Endothelial cell (in vitro differentiated cells): ENCODE measurements at places on chromosomes 7 and 10. TPM values are rescaled to one million over a fixed set of nuclear protein-coding genes. Genes with fewer than 3 reads are reported as not detected.

OR2A12 gene
- not detected for total RNA-seq

PTER gene
- total RNA-seq, result 2.3 TPM

PKD2L1 gene
- 0.44 TPM for total RNA-seq

GPR26 gene
- total RNA-seq, result 0.05 TPM

GPRIN2 gene
- 0.31 TPM for total RNA-seq

PNLIPRP1 gene
- total RNA-seq, result not detected

DNA sequence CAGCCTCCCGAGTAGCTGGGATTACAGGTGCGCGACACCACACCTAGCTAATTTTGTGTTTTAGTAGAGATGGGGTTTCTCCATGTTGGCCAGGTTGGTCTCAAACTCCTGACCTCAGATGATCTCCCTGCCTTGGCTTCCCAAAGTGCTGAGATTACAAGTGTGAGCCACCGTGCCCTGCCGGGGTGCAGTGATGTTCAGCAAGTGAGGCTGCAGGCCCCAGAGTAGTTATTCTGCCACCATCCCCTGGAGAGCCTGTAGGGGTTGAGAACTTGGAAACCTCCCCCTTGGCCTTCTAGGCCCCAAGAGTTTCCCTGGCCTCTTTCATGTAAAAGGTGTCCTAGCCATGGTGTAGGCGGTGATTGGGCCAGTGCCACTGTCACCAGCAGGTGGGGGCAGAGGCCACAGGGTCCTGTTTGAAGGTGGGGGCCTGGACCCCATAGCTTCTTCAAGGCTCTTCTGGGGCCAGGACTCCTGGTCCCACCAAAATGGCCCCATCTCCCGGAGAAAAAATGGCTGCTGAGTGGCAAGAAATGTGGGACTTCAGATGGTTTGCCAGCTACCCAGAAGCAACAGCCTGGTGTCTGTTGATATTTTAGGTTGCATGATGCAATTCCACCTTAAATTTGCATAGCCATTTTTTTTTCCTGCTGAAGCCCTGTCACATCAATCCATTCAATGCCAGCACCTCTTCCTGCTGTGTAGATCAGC is 25.5 kb upstream of the INMT start:
- no peaks in the 10 kb centered on the region for H3K36me3 ChIP-seq
- no peak for DNase-seq
- H3K4me1 ChIP-seq, result no peaks in the 10 kb centered on the region

DNA sequence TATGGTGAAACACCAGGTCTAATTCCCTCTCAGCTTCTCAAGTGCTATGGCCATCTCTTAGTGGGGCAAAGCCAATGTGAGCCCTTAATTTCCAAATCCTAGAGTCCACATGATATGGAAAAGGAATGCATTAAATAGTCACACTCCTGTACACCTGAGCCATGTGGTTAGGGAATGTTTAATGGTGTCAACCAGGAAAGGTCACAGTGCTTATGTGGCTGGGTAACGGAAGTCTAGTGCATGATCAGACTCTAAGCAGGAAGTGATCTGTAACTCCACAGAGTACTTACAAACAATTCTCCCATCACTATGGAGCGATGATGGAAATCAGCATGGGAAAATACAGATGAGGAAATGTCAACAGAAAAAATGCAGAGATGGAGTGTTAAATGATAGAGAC is 148.8 kb downstream of the MAGI2 start:
- no peak overlapping the region for H3K4me3 ChIP-seq
- H3K36me3 ChIP-seq, result no peaks in the 10 kb centered on the region
- no peaks in the 10 kb centered on the region for H3K4me1 ChIP-seq
- peaks cover 2% of the 10 kb centered on the region for H3K27me3 ChIP-seq

- peaks cover 4% of the 10 kb centered on the region for H3K36me3 ChIP-seq
- peaks cover 8% of the 10 kb centered on the region for H3K27me3 ChIP-seq
- DNase-seq, result no peak
These were observed 186.9 kb upstream of the ADO start for GRCh38 chr10:62617652-62618051.

GRCh38 chr7:101374990-101375389 is 12.3 kb downstream of the COL26A1 start:
- no peaks in the 10 kb centered on the region for H3K36me3 ChIP-seq
- no peaks in the 10 kb centered on the region for H3K4me1 ChIP-seq
- peaks cover 2% of the 10 kb centered on the region for H3K27me3 ChIP-seq
- DNase-seq, result no peak
- H3K4me3 ChIP-seq, result no peak overlapping the region
- no peak overlapping the region for H3K27ac ChIP-seq

DNA sequence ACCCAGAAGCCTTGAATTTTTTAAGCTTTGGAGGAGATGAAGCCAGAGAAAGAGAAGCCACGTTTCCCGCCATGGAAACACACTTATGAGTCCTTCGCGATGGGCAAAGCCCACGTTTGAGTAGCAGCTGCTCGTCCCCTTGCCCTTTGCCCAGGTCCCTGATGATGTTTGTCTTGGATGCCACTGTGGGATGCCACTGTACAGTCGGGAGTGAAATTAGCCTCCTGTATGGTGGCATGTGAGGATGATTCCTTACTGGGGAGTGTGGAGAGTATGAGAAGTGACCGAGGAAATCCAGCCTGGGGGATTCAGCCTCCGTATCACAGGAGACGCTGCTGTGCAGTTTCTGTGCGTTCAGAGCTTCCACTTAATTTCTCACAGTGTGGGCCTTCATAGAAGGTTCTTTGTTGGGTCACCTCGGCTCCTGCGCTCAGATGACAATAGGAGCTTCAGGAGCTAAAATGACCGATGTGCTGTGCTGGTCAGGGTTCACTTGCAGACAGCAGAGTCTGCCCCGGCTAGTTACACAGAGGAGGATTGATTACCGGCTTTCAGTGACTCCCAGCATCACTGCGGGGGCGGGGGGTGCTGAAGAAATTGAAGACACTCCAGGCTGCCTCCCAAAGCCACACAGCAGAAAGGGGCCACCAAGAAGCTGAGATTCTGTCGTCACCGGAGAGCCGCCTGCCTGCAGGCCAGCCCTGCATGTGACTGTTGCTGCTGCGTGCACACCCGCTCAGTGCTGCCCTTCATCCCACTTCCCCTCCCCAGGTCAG is 122.1 kb upstream of the SFMBT2 start:
- H3K27me3 ChIP-seq, result no peaks in the 10 kb centered on the region
- peaks cover under 1% of the 10 kb centered on the region for H3K36me3 ChIP-seq
- H3K27ac ChIP-seq, result no peak overlapping the region

DNA sequence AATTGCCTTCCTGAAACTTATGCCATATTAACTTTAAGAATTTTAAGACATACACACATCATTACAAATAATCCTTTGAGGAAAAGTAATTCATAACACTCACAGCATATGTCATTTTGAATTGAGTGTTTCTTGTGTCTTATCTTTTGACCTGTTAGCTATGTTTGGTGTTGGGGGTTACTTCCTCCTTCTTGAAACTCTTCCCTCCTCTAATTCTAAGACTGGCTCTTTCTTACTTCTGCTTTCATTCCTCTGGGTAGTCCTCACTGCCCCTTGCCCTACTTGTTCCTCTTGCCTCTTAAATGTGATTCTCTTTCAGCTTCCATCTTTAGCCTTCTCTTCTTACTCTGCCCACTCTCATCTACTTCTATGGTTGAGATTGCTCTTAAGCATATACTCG is 28.3 kb upstream of the PIP4K2A start:
- H3K27ac ChIP-seq, result no peak overlapping the region
- H3K4me1 ChIP-seq, result peaks cover 3% of the 10 kb centered on the region
- no peak for DNase-seq
- no peak overlapping the region for H3K4me3 ChIP-seq
- no peaks in the 10 kb centered on the region for H3K27me3 ChIP-seq

DNA sequence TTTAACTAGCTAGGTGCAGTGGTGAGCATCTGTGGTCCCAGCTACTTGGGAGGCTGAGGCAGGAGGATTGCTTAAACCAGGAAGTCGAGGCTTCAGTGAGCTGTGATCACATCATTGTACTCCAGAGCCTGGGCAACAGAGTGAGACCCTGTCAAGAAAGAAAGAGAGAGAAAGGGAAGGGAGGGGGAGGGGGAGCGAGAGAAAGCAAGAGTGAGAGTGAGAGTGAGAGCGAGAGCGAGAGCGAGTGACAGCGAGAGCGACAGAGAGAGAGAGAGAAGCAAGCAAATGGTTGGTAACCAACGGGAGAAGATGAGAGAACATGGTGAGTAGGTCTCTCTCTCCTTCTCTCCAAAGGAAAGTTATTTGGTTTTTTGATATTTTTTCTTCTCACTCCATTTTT is 69.8 kb upstream of the DGKI start:
- H3K4me3 ChIP-seq, result no peak overlapping the region
- H3K27me3 ChIP-seq, result peaks cover 6% of the 10 kb centered on the region
- peaks cover 13% of the 10 kb centered on the region for H3K36me3 ChIP-seq
- H3K27ac ChIP-seq, result no peak overlapping the region
- DNase-seq, result no peak
- H3K4me1 ChIP-seq, result peaks cover 20% of the 10 kb centered on the region

DNA sequence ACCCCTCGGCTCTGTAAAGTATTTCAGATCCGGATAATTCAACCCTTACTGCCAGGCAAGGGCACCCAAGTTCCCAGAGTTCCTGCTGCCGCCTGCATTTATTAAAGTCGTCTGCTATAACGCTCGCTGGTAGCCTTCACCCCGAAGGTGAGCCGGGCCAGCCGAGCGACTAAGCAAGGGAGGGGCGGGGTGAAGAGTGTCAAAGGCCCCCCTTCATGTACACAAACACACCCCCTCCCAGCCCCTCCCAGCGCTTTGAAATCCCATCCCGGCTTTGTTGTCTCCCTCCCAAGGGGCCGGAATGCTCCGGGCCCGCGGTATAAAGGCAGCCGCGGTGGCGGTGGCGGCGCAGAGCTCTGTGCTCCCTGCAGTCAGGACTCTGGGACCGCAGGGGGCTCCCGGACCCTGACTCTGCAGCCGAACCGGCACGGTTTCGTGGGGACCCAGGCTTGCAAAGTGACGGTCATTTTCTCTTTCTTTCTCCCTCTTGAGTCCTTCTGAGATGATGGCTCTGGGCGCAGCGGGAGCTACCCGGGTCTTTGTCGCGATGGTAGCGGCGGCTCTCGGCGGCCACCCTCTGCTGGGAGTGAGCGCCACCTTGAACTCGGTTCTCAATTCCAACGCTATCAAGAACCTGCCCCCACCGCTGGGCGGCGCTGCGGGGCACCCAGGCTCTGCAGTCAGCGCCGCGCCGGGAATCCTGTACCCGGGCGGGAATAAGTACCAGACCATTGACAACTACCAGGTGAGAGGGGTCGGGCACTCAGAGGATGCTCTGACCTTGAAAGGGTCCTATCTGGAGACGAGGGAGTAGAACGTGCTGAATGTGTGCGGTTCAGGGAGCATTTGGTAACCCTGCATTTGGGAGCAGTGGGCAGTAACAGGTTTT is at the start of gene DKK1:
TSS of gene DKK1 (plus strand) at position 349 of the 889 bp plus-strand sequence. CDS start at position 503, 154 bp downstream.
- H3K4me3 ChIP-seq, result peak within 1 kb of the TSS; percentile 86
- peaks cover 6% of the 10 kb centered on the region for H3K27me3 ChIP-seq
- H3K36me3 ChIP-seq, result no peaks in the 10 kb centered on the region
- no peak within 1 kb of the TSS for H3K27ac ChIP-seq
- peak; percentile 80 for DNase-seq

DNA sequence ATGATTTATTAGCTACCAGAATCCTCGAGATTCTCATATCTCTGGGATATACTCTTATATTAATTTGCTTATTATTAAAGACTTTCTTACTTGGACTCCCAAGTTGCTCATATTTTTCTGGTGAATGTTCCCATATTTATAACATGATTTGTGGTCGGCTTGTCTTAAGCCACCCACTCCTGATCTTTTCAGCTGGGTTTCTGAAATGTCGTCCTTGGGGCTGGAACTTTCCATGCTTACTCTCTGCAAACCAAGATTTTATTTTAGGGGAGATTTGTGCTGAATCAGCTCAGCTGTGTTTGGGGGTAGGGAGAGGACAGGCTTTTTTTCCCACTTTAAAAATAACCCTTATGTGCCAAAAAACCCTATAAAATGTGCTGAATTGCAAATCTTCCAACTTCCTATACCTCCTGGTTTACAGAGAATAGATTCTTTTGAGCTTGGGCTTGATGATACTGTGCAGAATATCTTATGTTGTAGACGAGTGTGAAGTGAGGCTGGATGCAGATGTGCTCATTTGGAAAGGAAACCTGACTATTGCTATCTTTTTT is 162.1 kb downstream of the SND1 start:
- no peak overlapping the region for H3K4me3 ChIP-seq
- no peak for DNase-seq
- peaks cover 17% of the 10 kb centered on the region for H3K36me3 ChIP-seq
- H3K27me3 ChIP-seq, result peaks cover 13% of the 10 kb centered on the region
- no peak overlapping the region for H3K27ac ChIP-seq

DNA sequence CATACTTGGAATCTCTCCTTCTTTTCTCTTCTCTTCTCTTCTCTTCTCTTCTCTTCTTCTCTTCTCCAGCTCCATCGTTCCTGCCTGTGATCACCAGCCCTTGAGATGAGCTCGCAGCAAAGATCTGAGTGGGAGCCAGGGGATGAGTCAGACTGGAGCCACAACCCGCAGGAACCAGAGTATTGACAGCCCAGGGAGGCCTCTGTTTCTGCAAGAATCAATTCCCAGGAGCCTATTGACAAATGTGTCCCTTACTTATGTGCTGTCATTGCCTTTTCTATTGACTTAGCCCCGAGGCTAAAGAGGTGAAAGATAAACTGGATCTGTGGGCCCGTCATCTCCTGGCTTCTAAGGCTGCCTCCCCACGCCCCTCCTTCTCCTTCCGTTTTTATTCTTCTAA is 13.1 kb upstream of the HABP2 start:
- peaks cover 5% of the 10 kb centered on the region for H3K4me1 ChIP-seq
- no peaks in the 10 kb centered on the region for H3K36me3 ChIP-seq
- no peaks in the 10 kb centered on the region for H3K27me3 ChIP-seq
- no peak for DNase-seq
- H3K27ac ChIP-seq, result peak overlapping the region; percentile 9
- H3K4me3 ChIP-seq, result no peak overlapping the region

DNA sequence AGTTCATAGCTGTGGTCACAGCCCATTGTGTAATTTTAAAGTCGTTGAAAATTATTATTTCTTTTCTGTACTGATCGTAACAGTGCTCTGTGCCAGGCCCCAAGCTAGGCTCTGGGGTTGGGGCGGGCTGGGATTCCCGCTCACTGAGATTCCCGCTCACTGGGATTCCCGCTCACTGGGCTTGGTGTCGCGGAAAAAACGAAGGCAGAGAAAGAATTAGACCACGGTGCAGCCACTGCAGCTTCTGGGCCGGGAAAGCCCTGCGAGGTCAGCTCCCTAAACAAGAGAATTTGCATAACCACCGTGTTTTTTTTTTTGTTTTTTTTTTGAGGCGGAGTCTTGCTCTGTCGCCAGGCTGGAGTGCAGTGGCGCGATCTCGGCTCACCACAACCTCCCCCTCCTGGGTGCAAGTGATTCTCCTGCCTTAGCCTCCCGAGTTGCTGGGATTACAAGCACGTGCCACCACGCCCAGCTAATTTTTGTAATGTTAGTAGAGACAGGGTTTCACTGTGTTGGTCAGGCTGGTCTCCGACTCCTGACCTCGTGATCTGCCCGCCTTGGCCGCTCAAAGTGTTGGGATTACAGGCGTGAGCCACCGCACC is 31.2 kb downstream of the FOXK1 start:
- no peak overlapping the region for H3K4me3 ChIP-seq
- peaks cover 40% of the 10 kb centered on the region for H3K36me3 ChIP-seq
- peaks cover 11% of the 10 kb centered on the region for H3K27me3 ChIP-seq

GRCh38 chr7:125480762-125481161 is 551.1 kb upstream of the POT1 start:
- H3K4me1 ChIP-seq, result no peaks in the 10 kb centered on the region
- H3K36me3 ChIP-seq, result no peaks in the 10 kb centered on the region
- no peak for DNase-seq
- no peak overlapping the region for H3K27ac ChIP-seq
